Osteoblast (primary cell): ENCODE measurements at places on chromosomes 13 and 19. TPM values are rescaled to one million over a fixed set of nuclear protein-coding genes. Genes with fewer than 3 reads are reported as not detected.

Gene P2RY11
- 2.1 and 2.2 TPM in 2 replicates for total RNA-seq

Gene IGFL2
- not detected in 2 replicates for total RNA-seq

Gene FCGBP
- under 0.01 TPM in 2 replicates for total RNA-seq

Gene SYNE4
- total RNA-seq = under 0.01 TPM in 1 of 2 replicates, not detected in the other

GRCh38 chr19:28420811-28421550 is 792.0 kb downstream of the UQCRFS1 start:
- no peak for DNase-seq

- DNase-seq = no peak
Observed at GRCh38 chr19:33703438-33703750, 81.6 kb downstream of the CHST8 start.

- DNase-seq = no peak
Observed at GRCh38 chr13:94800423-94800822, 88.1 kb upstream of the SOX21 start.

- DNase-seq = peak; percentile 34
Observed at GRCh38 chr19:42028304-42029216, 34.5 kb upstream of the ATP1A3 start.

DNA sequence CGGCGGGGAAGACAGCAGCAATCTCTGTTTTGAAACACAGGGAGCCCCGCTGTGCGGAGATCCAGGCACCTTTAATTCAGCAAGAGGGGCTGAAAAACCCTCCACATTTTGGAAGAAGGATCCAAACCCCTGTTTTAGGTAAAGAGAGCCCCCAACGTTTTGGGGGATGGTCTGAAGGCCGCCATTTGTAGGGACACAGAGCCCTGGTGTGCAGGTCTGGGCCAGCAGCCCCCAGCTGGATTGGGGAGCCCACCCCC is 3.5 kb upstream of the HOOK2 start:
- DNase-seq = no peak
